ENCODE measurements at places on chromosomes 7 and 10. TPM values are rescaled to one million over a fixed set of nuclear protein-coding genes. Genes with fewer than 3 reads are reported as not detected.
A peak's percentile ranks its signal among the peaks of the same experiment; 100 is the strongest.

ATP6V0A4 gene
- total RNA-seq, result 11.5 TPM

MMRN2 gene
- total RNA-seq, result 0.55 TPM

HABP2 gene
- total RNA-seq, result 28.8 TPM

- DNase-seq, result no peak
These were observed 76.0 kb upstream of the RET start for GRCh38 chr10:43000651-43001426.

- no peak for DNase-seq
These were observed 527.6 kb upstream of the ANKRD30A start for GRCh38 chr10:36597756-36598320.

- DNase-seq, result no peak
These were observed 148.4 kb downstream of the CPEB3 start for GRCh38 chr10:92142512-92142911.

GRCh38 chr7:113774182-113774807, 144.5 kb downstream of the PPP1R3A start:
- DNase-seq, result peak; percentile 49

DNA sequence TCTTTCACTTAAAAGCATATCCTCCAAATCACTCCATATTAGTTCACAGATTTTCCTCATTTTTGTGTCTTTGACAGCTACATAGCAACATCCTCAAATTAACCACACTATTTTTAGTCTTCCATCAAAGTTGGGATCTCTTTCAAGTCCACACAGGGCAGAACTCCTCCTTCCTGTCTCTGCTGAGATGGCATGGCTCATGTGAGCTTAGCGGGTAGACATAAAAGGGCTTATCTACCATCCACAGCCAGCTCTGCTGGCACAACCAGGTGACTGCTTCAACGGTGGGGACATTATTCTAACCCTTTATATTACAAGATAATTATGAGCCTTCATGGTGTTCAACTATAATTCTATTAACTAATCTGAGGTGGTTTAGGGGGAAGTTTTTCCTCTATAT, 35.5 kb downstream of the ICA1 start:
- no peak for DNase-seq

- no peak for DNase-seq
These were observed 80.2 kb upstream of the NEBL start for GRCh38 chr10:20977300-20977699.

DNA sequence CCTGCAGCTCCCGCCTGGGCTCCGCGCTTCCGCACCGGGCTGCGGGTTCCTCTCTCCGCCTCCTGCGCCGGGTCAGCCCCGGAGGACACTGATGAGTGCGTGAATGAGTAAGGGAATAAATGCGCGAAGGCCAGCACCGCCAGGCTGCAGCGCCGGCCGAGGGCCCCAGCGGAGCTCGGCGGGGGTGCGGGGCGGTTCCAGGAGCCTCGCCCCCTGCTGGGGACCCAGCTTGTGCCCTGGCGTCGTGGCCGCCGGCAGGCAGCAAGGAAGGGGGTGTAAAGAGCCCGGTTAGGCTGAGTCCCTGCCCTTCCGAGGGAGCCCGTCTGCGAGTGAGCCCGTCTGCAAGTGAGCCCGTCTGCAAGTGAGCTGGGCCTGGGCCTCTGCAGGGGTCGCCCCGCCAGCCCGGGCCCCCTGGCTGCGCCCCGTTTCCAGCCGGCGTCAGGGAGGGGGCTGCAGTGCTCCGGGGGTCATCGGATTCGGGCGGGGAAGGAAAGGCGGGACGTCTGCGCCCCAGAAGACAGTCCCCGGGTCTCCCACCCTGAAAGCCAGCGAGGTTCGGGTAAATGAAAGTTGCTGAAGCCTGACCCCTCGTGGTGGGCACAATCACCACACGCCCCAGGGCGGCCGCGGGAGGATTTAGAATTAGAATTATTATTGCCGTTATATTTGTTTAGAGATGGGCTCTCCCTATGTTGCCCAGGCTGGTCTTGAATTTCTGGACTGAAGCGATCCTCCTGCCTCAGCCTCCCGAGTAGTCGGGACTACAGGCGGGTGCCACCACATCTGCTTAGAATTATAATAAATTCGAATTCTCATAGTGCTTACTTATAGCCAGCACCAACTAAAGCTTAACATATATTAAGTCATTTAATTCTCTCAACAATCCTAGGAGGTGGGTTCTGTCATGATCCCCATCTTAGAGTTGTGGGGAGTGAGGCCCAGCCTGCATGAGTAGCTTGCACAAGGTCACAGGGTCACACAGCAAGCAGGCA, 8.6 kb upstream of the CRYGN start:
- DNase-seq, result no peak
